ENCODE measurements at places on chromosomes 13 and 19.

DNA sequence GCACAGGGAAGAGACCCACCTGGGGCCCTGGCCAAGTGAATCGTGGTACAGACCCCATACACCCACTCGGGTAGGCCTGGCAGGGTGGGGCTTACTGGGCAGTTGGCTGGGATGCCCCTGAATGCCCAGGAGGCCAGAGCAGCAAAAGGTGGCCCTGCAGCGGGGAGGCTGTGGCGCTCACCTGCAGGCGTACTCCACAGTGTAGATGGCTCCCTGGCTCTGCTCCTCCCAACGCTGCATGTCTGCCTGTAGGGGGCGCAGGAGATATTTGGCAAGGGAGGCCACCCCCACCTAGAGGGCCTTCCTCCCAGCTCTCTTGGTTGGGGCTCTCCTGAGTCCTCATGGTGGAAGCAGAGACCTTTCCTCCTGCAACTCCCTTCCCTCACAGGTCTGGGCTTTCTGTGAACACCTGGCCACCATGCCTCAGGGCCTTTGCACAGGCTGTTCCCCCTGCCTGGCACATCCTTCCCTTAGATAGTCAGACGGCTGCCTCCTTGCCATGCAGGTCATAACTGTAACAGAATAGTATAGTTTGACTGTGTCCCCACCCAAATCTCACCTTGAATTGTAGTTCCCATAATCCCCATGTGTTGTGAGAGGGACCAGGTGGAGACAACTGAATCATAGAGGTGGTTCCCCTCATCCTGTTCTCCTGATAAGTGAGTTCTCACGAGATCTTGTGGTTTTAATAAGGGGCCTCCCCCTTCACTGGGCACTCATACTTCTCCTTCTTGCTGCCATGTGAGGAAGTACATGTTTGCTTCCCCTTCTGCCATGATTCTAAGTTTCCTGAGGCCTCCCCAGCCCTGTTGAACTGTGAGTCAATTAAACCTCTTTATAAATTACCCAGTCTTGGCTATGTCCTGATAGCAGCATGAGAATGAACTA, 5.9 kb downstream of the BORCS8 start:
- peak; percentile 29 for DNase-seq

GRCh38 chr13:41471785-41472184, 14.4 kb downstream of the RGCC start:
- no peak for DNase-seq

- DNase-seq: no peak
Observed at GRCh38 chr13:101785858-101786257, 333.4 kb downstream of the ITGBL1 start.

DNA sequence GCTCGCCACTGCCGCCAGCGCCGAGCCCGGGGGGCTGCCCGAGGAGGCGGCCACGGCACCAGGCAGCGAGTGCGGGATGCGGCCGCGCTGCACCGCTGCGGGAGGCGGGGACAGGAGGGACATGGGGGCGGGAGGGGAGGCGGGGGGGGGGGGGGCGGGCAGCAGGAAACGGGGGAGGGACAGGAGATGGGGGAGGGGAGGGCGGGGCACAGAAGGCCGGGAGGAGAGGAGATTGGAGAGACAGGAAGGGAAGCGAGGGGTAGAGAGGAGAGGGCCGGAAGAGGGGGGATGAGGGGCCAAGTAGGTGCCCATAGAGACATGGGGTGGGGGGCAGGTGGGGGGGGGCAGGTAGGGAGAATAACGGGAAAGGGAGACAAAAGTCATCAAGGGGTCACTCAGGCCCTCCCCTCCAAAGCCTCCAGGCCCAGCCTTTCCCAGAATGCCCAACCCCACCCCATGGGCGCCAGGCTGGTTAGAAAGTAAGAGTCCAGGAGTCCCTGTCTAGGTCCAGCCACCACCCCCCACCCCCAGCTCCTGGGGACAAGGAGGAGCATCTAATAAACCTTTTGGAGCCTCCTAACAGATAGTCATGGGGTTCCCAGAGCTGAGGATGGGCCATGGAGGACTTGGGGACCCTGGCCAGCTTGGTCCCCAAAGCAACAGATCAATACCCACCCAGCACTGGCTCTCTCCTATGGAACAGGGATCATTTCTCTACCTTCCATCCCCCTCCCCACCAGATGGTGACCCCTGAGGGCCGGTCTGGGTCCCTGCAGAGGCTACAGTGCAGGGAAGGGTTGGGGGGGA, 9.5 kb downstream of the NR2F6 start:
- no peak for DNase-seq

DNA sequence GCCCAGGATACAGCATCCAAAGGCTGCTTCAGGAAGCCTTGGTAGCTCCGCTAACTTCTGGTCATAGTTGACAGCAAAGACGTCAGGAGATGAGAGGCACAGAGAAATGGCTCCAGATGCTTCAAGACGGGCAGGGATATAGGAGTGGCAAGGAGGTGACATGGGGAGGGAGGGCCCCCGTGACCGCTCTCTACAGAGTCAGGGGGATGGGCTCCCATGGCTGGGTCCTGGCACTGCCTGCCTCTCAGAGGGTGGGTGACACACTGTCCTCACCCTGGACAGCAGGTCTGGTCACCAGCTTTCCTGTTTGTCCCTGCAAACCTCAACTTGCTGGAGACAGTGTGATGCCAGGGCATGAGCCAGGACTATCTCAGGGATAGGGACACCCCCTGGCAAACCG, 10.3 kb upstream of the ZNF14 start:
- no peak for DNase-seq

DNA sequence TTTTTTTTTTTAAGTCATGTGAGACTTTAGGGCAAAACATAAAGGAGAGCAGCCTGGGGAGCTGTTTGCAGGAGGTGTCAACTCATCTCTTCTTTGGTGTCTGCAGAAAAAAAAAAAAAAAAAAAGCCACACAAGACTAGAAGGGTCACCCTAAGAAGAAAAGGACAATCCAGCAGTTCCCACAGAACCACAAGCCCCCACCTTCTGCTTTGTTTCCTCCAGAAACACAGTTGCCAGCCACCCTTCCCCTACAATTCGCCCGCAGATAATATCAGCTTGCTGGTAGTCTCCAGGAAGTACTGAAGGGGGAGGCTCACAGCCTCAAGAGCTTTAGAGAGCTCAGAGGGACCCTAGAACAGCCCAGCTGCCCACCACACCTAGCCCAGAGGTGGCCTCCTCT, 22.3 kb upstream of the ZBTB7A start:
- peak; percentile 42 for DNase-seq

GRCh38 chr13:26989957-26990713, 181.5 kb downstream of the USP12 start:
- no peak for DNase-seq

GRCh38 chr13:21957833-21958232, 287.0 kb downstream of the FGF9 start:
- DNase-seq: no peak

DNA sequence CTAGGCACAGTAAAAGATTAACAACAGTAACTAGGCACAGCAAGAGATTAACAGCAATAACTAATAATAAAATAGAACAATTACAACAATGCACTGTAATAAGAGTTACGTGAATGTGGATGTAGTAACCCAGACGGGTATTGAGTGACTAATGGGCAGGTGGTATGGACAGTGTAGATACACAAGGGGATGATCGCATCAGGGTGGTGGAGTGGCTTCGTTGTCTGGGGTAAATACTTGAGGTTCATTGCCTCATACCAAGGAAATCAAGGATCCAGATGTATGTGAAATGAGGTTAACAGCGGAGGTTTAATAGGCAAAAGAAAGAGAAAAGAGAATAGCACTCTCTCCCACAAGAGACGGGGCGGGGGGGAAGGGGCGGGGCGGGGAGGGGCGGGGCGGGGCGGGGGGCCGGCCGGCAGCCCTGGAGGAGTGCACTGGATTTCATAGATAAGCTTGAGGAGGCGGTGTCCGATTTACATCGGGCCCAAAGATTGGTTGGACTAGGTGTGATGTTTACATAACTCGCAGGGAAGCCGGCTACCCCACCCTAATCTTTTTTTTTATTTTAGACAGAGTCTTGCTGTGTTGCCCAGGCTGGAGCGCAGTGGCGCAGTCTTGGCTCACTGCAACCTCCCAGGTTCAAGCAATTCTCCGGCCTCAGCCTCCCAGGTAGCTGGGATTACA, 106.3 kb downstream of the KCTD15 start:
- no peak for DNase-seq

DNA sequence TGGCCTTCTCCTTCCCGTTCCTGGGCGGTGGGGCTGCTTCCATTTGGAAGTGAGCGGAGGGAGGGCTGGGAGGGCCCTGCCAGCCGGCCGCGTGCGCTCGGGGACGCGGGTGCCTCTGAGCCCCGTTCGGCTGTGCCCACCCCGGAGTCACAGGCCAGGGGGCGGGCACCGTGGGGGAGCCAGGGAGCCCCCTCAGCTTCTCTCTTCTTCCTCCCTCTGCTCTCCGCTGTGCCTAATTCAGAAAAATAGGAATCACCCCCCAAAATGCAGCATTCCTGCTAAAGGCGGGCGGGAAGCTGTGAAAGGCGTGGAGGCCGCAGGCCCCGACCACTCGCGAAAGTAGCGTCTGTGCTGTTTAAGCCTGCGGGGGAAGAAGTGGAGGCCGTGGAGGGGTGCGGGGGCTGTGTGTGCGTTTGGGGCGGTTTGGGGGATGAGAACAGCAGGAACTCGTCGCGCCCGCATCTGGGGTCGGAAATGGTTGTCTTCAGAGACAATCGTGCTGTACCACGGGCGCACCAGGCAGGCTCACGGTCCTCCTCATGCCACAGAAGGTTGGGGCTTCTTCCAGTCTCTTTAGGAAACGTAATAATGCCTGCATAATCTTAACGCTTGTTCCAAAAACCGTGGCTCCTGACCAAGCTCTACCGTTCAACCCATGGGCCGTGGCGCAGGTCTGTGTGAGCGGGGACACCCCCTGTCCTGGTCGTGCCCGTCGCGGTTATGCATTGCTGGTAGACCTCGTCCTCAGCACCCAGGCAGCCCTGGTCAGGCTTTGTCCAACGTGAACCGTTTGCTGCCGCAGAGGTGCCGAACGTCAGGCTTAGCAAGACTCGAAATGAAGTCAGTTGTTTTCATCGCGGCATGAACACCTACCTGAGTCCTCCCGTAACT, 110.4 kb upstream of the SOX1 start:
- no peak for DNase-seq

DNA sequence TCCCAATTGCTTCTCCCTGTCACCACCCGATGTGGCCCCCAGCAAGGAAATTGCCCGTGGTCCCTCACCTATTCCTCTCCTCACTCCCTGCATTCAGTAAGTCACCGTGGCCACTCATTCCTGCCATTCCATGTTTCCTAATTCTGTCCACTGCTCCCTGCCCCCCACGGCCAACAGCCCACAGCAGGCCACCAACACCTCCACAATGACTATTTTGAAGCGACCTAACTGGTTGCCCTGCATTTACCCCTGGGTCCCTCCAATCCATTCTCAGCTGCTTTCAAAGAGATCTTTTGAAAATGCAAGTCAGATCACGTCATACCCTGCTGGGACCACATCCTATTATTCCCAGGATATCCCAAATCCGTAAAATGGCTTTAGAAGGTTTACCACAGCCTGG, 210.4 kb downstream of the DCLK1 start:
- no peak for DNase-seq

GRCh38 chr13:45156565-45157361, 36.5 kb downstream of the GTF2F2 start:
- DNase-seq: no peak

DNA sequence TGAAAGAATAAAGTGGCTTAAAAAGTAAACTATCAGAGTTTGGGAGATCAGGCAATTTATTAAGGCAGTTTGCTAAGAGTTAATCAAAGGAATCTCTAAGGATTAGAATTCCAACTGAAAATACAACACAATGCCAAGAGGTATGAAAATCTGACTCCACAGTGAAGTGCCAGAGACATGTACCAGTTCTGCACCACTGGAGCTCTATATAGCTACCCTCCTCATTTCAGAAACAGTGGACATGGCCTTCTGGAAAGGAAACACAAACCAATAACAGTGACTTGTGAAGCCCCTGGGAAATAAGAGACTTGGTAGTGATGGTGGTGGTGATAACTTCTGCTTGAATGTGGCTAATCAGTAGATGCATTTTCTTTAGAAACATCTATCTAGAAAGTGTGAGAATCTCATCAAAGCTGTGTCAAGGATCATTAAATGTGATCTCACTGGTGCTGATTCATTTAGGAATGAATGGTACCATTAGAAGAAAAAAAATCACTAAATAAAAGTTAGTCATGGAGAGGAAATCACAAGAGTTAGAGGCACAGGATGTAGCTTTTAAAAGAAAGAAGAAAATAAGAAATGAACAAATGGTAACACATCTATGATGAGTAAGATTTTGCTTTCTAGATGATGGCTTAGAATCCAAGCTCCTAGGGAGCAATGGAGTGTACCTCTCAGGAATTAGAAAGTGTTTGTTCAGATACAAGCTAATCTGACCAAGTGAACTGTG, 20.1 kb upstream of the N4BP2L1 start:
- DNase-seq: no peak

DNA sequence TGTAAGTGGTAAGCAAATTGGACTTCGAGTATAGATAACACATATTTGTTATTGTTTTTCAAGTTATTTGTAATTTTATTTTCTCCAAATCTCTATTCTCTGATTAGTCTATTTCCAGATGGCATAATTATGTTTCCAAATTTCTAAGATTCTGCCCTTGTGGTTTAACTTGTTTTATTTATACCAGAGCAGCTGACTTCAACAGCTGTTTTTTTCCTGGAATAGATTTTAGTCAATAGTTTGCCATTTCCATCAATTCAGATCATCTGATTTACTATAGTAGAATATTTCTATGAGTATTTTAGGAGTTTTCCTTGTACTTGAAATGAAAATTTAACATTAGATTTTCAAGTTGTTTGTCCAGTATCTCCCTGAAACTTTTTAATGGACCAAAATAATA, 848.7 kb upstream of the MIR17HG start:
- DNase-seq: no peak

GRCh38 chr19:47618771-47619170, 9.8 kb downstream of the BICRA start:
- DNase-seq: no peak

GRCh38 chr19:48591021-48591420, 15.5 kb upstream of the SPACA4 start:
- no peak for DNase-seq

DNA sequence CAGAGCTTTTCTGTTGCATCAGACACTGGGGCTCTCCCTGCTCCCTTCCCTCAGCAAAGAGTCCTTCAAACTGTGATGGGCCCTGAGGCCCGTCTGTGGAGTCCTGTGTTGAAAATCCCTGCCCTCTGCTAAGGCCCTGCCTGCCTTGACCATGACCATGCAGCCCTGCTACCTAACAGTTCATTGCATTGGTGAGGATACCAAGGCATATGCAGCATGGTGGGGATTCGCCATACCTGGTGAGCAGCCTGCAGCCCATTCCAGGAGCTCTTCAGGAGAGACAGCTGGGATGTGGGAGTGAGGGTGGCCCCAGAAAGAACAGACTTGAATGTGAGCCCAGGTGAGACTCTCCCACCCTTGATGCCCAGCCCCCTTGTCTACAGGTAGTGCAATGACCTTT, 70.6 kb upstream of the GSX1 start:
- DNase-seq: no peak

- no peak for DNase-seq
Observed at GRCh38 chr13:23699271-23699670, 129.1 kb downstream of the TNFRSF19 start.

DNA sequence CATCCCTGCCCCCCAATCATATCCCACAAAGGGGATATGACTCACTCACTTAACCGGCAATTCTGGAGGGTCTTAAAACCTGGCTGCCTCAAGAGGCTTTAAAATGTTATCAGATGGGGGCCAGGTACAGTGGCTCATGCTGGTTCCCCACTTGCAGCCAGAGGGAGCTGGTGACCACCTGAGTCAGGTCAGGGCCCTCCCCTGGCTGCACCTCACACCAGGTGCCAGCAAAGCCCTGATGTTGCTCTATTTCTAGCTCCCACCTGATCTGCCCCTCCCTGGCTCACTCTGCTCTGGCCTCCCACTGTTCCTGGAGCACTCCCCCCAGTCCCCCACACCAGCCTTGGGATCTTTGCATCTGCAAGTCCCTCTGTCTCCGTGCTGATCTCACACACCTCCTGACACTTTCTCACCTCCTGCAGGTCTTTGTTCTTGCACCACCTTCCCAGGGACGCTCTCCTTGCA, 14.2 kb downstream of the HPN start:
- DNase-seq: no peak
